Stimulated activated CD4-positive, alpha-beta T cell treated with anti-CD3 and anti-CD28 coated beads, TNF-alpha, amount 100 ng/mL, for 24 hours (primary cell): ENCODE measurements at places on chromosomes 11 and 22.

DNA sequence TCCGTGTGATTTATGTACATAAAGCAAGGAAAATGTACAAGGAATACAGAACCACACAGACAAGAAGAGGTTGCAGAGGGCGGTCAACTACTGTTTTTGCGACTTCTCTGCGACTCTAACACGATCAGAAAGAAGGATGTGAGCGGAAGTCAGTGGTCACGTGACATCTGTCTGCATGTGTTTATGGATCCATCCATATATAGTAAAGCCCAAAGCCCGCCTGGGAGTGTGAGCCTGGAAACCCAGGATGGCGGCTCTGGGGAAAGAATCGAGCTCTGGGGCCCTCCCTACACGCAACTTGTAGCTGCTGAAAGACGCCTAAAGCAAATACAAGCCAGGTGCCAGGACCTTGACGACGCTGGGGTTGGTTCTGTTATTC is 8.8 kb downstream of the OSBPL5 start:
- no peak for DNase-seq

DNA sequence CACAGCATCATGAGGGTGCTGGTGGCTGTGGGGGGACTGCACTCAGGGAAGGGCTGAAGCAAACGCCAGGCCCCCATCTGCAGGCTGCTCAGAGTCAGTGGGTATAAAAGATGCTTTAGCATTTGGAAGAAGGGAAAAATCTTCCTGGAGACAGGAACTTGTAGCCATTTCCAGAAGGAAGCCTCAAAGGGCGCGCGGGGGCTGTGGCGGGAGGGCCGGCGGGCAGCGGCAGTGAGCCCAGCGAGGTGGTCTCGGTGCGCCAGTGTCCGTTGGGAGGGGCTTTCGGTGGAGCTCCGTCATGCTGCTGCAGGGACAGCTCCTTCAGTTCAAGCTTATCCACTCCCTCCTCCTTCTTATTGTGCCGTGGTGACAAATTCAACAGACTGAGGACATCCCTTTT is 63.0 kb upstream of the PITPNB start:
- DNase-seq = no peak

GRCh38 chr11:117470576-117470975 is 142.9 kb downstream of the CEP164 start:
- DNase-seq = no peak

DNA sequence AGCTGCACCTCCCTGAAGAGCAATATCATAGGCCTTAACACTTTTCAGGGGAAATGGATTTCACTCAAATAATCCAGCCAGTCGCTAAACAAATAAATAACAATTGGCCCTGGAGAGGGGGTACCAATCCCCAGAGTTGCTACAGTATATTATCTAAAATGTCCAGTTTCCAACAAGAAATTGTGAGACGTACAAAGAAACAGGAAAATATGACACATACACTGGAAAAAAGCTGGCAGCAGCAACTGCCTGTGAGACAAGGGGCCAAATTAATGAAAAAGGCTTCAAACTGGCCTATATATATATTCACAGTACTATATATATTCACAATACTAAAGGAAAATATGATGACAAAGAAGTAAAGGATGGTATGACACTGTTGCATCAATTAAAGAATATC is 4.0 kb downstream of the NF2 start:
- no peak for DNase-seq

DNA sequence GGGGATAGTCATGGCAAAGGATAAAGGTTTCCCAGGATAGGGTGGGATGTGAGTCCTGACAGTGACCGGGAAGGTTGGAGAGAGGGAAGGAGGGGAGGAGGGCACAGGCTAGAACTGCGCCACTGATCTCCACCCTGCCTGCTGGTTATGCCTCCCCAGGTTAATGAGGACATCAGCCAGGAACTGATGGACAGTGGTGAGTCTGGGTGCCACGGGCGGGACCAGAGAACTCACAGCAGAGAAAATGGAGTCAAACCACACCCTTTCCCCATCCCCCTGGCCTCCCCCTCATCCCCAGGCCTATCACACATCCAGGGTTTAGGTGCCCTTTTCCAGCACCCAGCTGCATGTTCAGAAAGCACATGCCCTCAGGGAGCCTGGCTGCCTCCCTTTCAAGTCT is 10.2 kb downstream of the ANKK1 start:
- no peak for DNase-seq

GRCh38 chr22:46054091-46055073 is 77.4 kb upstream of the WNT7B start:
- no peak for DNase-seq

GRCh38 chr22:36378869-36379217 is 8.9 kb downstream of the MYH9 start:
- no peak for DNase-seq

DNA sequence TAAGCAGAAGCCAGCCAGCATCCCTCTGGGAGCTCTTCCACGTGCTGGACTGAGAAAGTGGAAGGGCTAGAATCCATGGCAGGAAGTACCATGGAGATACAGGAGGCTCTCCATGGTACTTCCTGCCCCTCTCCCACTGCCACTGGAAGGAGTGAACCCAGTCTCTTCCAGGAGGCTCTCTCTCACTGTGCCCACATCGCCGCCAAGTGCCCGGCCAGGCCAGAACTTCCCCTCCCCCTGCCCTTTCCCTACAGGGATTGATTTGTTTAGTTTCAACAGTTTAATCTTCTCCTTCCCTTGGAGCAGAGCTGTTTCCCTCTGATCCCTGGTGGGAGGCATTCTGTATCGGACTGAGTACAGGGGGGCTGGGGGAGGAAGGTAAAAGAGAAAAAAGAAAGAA is 133.6 kb downstream of the DSCAML1 start:
- DNase-seq = no peak

DNA sequence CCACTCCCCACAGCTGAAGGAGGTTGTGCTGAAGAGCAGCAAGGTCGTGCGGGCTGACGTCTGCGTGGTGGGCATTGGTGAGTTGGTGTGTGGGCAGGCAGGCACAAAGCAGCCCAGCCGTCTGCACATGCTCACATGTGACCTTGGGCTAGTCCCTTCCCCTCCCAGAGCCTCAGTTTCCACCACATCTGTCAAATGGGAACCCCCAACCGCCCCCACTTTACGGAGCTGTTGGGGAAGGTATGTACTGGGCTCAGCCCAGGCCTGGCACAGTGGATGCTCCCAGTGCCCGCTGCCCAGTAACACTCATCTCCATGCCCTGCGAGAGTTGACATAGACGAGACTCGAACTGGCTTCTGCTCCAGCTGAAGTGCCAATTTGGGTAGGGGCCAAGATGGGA is 5.1 kb upstream of the LZTR1 start:
- DNase-seq = no peak

DNA sequence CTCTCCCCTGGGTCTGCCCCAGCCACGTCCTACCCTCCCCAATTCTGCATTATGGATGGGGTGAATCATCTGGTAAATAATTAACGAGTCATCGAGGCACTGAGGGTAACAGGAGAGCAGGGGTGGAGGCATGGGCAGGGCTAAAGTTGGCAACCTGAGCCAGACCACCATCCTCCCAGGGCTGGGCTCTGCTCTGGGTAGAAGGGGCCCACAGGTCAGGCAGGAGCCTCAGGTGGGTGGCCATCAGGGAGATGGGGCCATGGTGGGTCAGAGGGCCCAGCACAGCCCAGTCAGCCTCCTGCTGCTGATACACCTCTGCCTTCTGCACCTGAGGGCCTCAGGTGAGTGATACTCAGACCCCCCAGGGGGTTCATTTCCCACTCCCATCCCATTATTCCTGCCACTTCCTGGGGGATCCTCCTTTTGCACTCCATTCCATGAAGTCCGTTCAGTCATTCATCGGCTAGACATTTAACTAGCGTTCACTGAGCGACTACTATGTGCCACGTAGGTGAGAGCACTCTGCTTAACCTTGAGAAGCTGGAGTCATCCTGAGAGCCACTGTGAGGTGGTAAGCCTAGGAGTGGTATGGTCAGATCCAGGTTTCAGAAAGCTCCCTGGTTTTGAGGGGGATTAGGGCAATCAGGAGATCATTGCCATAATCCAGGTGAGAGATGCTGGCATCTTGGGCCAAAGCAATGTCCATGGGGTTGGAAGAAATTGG is at the start of gene VSIG10L2:
Gene VSIG10L2, plus strand, starts transcription at position 248 of the 724 bp plus-strand sequence. Its CDS starts 12 bp downstream, at position 260.
- DNase-seq = no peak

- DNase-seq = no peak
Measured at GRCh38 chr11:11454671-11455223, 101.7 kb upstream of the CSNK2A3 start.

- no peak for DNase-seq
Measured at GRCh38 chr11:121412000-121412587, 40.0 kb upstream of the SORL1 start.

DNA sequence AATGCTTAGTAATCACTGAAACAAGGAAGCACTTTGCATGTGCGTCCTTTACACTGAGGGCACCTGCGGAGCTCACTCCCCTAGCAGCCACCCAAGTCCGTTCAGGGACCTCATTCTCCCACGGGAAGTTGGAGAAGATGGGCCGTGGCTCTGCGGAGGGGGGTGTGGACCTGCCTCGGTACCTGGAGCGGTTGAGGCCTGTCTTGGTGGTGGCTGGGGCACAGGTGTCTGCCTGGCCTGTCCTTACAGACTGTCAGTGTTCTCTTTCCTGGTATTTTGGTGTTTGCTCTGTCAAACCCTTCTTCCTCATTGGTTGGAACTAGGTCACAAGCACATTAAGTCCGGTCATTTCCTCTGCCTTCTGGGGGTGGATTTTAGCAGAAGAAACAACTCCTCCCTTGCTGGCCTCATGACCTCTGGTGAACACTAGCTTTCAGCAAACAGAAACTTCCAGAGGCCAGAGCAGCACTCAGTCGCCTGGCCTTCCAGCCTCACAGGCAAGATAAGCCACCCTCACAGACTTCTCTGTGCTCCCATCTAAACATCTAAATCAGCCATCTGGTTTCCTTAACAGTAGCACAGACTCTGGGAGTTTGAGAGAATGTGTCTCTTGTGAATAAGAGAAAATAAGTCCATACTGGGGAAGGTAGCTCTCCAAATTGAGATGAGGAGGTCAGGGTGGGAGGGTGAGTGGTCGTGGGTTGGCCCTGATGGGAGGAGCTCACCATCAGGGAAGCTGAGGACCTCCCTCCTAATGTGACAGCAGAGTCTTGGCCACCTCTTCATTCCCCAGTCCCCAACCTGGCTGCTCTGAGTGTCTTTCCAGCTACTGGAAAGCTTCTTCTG is 8.6 kb downstream of the SNAP29 start:
- DNase-seq = no peak

GRCh38 chr22:21949569-21949918 is 3.1 kb downstream of the PPM1F start:
- DNase-seq = no peak

- DNase-seq = no peak
Measured at GRCh38 chr11:1943977-1944376, 3.2 kb upstream of the MRPL23 start.

DNA sequence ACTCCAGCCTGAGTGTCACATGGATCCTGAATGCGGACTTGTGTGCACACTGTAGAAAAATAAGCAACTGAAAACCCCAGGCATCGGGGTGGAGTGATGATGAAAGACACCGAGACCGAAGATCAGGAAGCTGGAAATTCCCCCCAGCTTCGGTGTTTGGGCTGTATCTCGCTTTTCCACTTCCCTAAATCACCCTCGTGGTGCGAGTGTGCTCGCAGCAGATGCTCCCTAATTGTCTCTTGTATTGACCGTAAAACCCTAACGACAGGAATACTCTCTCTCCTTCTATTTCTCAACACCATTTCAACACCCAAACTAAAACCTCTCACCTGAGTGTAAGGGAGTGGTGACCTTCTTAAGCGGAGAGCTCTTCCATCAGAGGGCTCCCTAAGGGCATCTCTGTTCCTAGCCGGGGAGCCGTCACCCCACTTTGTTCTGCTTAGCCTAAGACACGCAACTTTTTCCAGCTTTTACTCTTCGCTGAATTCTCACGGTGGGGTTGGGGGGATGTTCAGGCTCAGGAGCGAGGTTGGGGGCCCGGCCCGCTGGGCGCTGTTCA is 635 bp upstream of the GRK3 start:
- DNase-seq = no peak
